ENCODE measurements at places on chromosomes 11 and 22. TPM values are rescaled to one million over a fixed set of nuclear protein-coding genes. Genes with fewer than 3 reads are reported as not detected.

ZBED4 gene
- 23.0 TPM for total RNA-seq

OMP gene
- total RNA-seq: 0.86 TPM

TSSK2 gene
- total RNA-seq: not detected

GRCh38 chr11:124707829-124708228, 31.9 kb upstream of the NRGN start:
- H3K4me3 ChIP-seq: no peak overlapping the region
- no peaks in the 10 kb centered on the region for H3K27me3 ChIP-seq
- no peak overlapping the region for H3K27ac ChIP-seq
- no peak for DNase-seq
- H3K4me1 ChIP-seq: no peaks in the 10 kb centered on the region

GRCh38 chr11:69394234-69394868, 87.1 kb upstream of the LINC01488 start:
- DNase-seq: no peak
- no peaks in the 10 kb centered on the region for H3K4me1 ChIP-seq
- H3K27ac ChIP-seq: no peak overlapping the region
- peaks cover 2% of the 10 kb centered on the region for H3K36me3 ChIP-seq

DNA sequence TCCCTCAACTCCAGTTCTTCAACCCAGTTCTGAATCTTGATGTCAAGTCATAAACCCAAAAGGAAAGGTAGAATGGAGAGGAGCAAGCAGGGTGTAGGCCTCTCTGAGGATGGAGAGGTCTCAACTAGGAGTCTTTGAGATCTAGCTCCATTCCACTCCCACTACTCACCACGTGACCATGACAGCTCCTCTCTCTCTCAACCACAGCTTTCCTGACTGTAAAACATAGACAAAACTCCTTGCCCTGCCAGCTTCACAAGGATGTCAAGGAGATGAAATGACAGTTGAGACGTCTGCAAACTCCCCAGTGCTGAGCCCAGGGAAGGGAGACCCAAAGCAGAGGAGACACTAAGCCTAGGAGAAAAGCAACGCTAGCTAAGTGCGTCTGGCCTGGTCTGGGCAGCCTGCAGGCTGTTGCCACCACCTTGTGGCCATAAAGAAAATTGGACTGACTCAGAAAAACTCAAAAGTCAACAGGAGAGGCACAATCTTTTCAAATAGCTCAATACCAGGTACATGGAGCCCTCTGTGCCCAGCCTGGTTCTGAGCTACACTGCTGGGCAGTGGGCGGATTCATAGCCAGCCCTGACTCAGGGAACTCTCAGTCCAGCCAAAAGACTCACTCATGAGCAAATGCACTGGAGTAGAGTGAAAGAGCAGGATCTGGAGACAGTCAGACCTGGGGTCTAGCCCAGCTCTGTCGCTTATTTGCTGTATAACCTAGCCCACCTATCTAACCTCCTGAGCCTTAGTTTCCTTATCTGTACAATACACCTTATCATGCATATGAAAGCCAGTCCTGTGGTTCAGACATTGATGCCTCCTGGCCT, 3.4 kb downstream of the CLPB start:
- H3K27ac ChIP-seq: no peak overlapping the region
- peak; percentile 59 for DNase-seq
- no peak overlapping the region for H3K4me3 ChIP-seq
- H3K4me1 ChIP-seq: peaks cover 4% of the 10 kb centered on the region

DNA sequence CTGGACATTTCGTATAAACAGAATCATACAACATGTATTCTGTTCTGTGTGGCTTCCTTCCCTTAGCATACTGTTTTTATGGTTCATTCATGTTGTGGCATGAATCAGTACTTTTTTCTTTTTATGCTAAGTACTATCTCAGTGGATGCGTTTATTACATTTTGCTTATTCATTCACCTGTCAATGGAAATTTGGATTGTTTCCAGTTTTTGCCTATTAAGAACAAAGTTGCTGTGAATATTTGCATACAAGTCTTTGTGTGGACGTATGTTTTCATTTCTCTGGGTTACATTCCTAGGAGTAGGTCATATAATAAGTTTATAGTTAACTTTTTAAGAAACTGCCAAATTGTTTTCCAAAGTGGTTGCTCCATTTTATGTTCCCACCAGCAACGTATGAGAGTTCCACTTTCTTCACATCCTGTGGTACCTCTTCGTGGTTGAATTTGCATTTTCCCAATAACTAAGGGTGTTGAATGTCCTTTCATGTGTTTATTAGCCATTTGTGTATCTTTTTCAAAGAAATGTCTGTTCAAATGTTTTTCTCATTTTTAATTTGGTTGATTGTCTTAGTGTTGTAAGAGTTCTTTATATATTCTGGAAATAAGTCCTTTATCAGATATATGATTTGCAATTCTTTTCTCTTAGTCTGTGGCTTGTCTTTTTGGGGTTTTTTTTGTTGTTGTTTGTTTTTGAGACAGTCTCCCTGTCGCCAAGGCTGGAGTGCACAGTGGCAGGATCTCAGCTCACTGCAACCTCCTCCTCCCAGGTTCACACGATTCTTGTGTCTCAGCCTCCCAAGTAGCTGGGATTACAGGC, 46.0 kb upstream of the MICAL2 start:
- no peaks in the 10 kb centered on the region for H3K36me3 ChIP-seq
- H3K4me3 ChIP-seq: no peak overlapping the region
- no peaks in the 10 kb centered on the region for H3K4me1 ChIP-seq
- H3K27me3 ChIP-seq: no peaks in the 10 kb centered on the region

- H3K4me1 ChIP-seq: no peaks in the 10 kb centered on the region
- H3K4me3 ChIP-seq: no peak overlapping the region
- DNase-seq: no peak
- no peaks in the 10 kb centered on the region for H3K27me3 ChIP-seq
Observed at GRCh38 chr11:35260342-35260985, 121.5 kb downstream of the CD44 start.

GRCh38 chr11:116835042-116835772, 2.2 kb downstream of the APOA1 start:
- H3K4me1 ChIP-seq: no peaks in the 10 kb centered on the region
- peak overlapping the region; percentile 64 for H3K4me3 ChIP-seq
